ENCODE measurements at places on chromosomes 11 and 22. TPM values are rescaled to one million over a fixed set of nuclear protein-coding genes. Genes with fewer than 3 reads are reported as not detected.
A peak's percentile ranks its signal among the peaks of the same experiment; 100 is the strongest.

Gene WBP2NL
- not detected for total RNA-seq

Gene C22orf15
- not detected for total RNA-seq

Gene PDE3B
- 19.6 TPM for total RNA-seq

Gene NCAM1
- total RNA-seq, result not detected

Gene GUCD1
- total RNA-seq, result 125 TPM

Gene TESMIN
- total RNA-seq, result 0.60 TPM

Gene PHF21B
- total RNA-seq, result not detected

Gene CLDN5
- total RNA-seq, result not detected

Gene GGTLC2
- total RNA-seq, result not detected

Gene OR51B2
- total RNA-seq, result not detected

Gene BCL2L13
- 13.5 TPM for total RNA-seq

Gene CARD10
- 35.2 TPM for total RNA-seq

Gene MMP12
- not detected for total RNA-seq

DNA sequence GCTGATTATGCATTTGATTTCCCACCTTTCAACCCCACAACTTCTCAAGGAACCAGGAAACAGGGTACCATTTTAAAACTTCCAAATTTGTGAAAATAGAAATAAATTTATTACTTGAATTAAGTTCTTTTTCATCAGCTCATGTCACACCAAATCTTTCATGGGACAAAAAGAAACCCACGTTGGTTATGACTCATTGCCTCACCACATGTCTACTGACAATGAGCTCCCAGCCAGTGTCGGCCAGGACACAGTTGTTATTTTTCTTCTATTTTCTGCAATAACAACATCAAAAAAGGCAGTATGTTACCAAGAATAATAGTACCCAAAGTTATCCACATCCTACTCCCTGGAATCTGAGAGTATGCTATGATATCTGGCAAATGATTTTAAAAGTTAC lies 17.3 kb downstream of the MS4A6A start:
- no peaks in the 10 kb centered on the region for H3K27me3 ChIP-seq
- no peak overlapping the region for H3K4me3 ChIP-seq
- H3K36me3 ChIP-seq, result no peaks in the 10 kb centered on the region
- no peak overlapping the region for H3K27ac ChIP-seq
- no peaks in the 10 kb centered on the region for H3K4me1 ChIP-seq
- DNase-seq, result no peak

GRCh38 chr11:12094872-12095800 lies 15.3 kb upstream of the MICAL2 start:
- no peak overlapping the region for H3K4me3 ChIP-seq
- H3K27me3 ChIP-seq, result no peaks in the 10 kb centered on the region
- DNase-seq, result no peak
- peaks cover 36% of the 10 kb centered on the region for H3K4me1 ChIP-seq
- no peak overlapping the region for H3K27ac ChIP-seq

DNA sequence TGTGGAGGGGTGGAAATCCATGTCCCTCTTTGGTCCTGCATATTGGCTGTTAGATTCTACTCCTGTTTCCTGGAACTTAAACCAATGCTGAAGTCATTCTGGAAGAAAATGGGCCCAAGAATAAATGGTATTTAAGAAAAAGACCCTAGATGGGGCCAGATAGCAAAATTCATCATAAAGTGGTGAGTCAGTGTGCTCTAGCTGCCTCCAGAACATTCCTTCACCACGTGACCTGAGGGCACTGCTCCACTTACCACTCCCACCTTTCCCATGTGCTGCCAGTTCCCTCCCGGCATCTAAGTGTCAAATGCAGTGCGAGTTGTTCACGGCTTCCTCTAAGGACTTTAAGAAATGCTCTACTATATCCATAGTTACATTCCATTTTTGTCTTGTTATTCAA lies 30.9 kb upstream of the NAP1L4 start:
- H3K27me3 ChIP-seq, result no peaks in the 10 kb centered on the region
- H3K4me3 ChIP-seq, result no peak overlapping the region
- no peak for DNase-seq
- H3K4me1 ChIP-seq, result peaks cover 22% of the 10 kb centered on the region
- H3K36me3 ChIP-seq, result peaks cover 39% of the 10 kb centered on the region
- no peak overlapping the region for H3K27ac ChIP-seq

DNA sequence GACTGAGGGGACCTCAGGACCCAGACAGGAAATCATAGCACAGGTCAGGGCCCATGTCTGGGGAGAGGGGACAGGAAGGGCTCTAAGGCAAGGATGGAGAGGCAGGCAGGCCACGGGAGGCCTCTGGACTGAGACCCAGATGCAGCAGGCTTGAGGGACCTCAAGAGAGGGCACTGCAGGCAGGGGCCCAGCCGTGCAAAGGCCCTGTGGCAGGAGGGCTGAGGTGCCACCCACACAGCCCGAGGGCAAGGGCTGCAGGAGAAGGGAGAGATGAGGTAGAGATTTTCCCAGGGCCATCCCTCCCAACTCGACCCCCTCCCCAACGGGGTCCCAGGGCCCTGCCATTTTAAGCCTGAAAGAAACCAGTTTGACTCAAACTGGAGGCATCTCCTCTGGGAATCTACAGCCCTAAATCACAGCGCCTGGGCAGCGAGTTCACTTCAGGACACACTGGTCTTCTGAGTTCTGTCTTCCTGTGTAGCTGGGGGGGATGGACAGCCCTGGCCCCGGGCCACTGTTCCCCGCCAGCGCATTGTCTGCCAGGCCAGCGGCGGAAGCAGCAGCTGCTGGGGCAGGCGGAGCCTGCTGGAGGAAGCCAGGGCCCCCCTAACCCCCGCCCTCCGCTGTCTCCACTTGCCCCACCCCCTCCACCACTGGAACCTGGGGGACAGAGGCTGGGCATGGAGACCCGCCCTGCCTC lies 20.3 kb upstream of the WNT7B start:
- peak overlapping the region; percentile 37 for H3K4me3 ChIP-seq
- peaks cover 22% of the 10 kb centered on the region for H3K4me1 ChIP-seq
- no peaks in the 10 kb centered on the region for H3K36me3 ChIP-seq
- no peak overlapping the region for H3K27ac ChIP-seq

GRCh38 chr11:61120706-61121191 lies 18.5 kb downstream of the CD5 start:
- no peak for DNase-seq
- no peak overlapping the region for H3K4me3 ChIP-seq
- no peaks in the 10 kb centered on the region for H3K4me1 ChIP-seq
- peaks cover 66% of the 10 kb centered on the region for H3K27me3 ChIP-seq
- H3K36me3 ChIP-seq, result no peaks in the 10 kb centered on the region
- H3K27ac ChIP-seq, result no peak overlapping the region

DNA sequence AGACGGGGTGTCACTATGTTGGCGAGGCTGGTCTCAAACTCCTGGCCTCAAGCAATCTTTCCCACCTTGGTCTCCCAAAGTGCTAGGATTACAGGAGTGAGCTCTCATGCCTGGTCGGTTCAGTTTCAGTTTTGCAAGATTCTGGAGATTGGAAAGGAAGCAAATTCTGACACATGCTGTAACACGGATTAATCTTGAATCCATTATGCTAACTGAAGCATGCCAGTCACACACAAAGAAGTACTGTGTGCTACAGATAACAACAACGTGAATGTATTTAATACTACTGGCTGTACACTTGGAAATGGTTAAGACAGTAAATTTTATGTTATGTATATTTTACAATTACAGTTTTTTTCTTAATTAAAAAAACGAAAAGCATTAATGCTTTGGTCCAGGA lies 107.6 kb downstream of the MED15 start:
- peaks cover 56% of the 10 kb centered on the region for H3K27me3 ChIP-seq
- no peak for DNase-seq
- no peak overlapping the region for H3K4me3 ChIP-seq
- H3K36me3 ChIP-seq, result no peaks in the 10 kb centered on the region
- no peak overlapping the region for H3K27ac ChIP-seq
- peaks cover 13% of the 10 kb centered on the region for H3K4me1 ChIP-seq

DNA sequence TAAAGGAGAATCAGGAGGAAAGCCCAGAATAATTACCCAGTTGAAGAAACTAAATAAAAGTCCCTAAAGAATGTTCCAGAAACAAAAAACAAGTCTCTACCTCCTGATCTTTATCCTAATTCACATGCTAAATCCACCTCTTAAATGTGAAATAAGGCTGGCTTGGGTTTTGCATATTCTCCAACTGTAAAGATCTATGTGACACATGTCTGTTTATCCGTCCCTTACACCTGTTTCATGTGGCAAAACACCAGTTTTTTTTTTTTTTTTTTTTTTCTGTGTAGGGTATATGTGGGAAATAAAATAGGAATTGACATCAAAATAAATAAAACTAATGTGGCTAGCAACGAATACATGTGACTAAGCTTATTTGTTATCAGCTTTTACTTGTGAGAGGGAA lies 70.5 kb downstream of the NARS2 start:
- no peaks in the 10 kb centered on the region for H3K27me3 ChIP-seq
- H3K4me1 ChIP-seq, result 0 out of 2 replicates have a peak, but pooled peaks cover 5% of the 10 kb centered on the region
- DNase-seq, result no peak
- no peak overlapping the region for H3K4me3 ChIP-seq

DNA sequence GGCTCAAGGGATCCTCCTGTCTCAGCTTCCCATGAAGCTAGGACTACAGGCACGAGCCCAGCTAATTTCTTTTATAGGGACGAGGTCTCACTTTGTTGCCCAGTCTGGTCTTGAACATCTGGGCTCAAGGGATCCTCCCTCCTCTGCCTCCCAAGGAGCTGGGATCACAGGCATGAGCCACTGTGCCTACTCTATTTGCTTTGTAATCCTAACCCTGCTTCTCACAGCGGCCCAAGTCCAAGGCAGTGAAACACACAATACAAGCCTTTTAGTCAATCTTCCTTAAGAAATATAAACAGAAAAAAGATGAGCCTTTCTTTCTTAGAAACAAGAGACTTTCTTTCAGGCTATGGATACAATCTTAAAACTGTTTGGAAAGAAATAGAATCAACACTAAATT lies 115.2 kb upstream of the SORL1-AS1 start:
- peaks cover 58% of the 10 kb centered on the region for H3K36me3 ChIP-seq
- H3K4me3 ChIP-seq, result no peak overlapping the region
- H3K27me3 ChIP-seq, result no peaks in the 10 kb centered on the region
- DNase-seq, result no peak
- H3K27ac ChIP-seq, result peak overlapping the region; percentile 33
- H3K4me1 ChIP-seq, result peaks cover 51% of the 10 kb centered on the region

GRCh38 chr11:73019996-73020395 lies 122.1 kb downstream of the FCHSD2 start:
- peak overlapping the region; percentile 9 for H3K27ac ChIP-seq
- peak; percentile 79 for DNase-seq
- H3K4me1 ChIP-seq, result peaks cover 16% of the 10 kb centered on the region
- H3K4me3 ChIP-seq, result no peak overlapping the region
- no peaks in the 10 kb centered on the region for H3K36me3 ChIP-seq

- no peaks in the 10 kb centered on the region for H3K36me3 ChIP-seq
- H3K4me1 ChIP-seq, result no peaks in the 10 kb centered on the region
- no peaks in the 10 kb centered on the region for H3K27me3 ChIP-seq
- no peak overlapping the region for H3K4me3 ChIP-seq
- H3K27ac ChIP-seq, result no peak overlapping the region
- no peak for DNase-seq
Observed at GRCh38 chr11:98559961-98560360, 460.8 kb upstream of the CNTN5 start.

GRCh38 chr22:45344334-45344733 lies 34.6 kb downstream of the FAM118A start:
- no peak overlapping the region for H3K4me3 ChIP-seq
- H3K36me3 ChIP-seq, result peaks cover 26% of the 10 kb centered on the region
- no peak overlapping the region for H3K27ac ChIP-seq
- no peaks in the 10 kb centered on the region for H3K27me3 ChIP-seq

DNA sequence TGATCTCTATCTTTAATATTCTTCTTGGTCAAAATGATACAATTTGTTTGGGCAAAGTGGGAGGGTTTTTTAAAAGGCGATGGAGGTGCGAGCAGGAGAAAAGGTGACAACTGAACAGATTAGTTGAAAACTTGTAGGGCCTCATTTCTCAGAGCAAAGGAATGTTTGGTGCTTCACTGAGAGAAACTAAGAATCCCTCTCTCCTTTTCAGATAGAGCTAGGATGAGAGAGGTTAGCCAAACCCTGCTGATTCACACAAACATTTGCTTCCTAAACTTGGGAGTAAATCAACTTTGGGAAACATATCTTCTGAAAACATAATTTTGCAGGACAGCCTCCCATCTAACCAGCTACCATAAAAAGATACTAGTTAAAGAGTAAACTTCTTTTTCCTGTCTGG lies 57.0 kb downstream of the PHF21A start:
- H3K36me3 ChIP-seq, result no peaks in the 10 kb centered on the region
- H3K27ac ChIP-seq, result no peak overlapping the region
- no peak overlapping the region for H3K4me3 ChIP-seq
- no peaks in the 10 kb centered on the region for H3K4me1 ChIP-seq
- no peaks in the 10 kb centered on the region for H3K27me3 ChIP-seq
- no peak for DNase-seq

Data from HepG2 (cell line).